ENCODE measurements at places on chromosomes 1 and 21.

DNA sequence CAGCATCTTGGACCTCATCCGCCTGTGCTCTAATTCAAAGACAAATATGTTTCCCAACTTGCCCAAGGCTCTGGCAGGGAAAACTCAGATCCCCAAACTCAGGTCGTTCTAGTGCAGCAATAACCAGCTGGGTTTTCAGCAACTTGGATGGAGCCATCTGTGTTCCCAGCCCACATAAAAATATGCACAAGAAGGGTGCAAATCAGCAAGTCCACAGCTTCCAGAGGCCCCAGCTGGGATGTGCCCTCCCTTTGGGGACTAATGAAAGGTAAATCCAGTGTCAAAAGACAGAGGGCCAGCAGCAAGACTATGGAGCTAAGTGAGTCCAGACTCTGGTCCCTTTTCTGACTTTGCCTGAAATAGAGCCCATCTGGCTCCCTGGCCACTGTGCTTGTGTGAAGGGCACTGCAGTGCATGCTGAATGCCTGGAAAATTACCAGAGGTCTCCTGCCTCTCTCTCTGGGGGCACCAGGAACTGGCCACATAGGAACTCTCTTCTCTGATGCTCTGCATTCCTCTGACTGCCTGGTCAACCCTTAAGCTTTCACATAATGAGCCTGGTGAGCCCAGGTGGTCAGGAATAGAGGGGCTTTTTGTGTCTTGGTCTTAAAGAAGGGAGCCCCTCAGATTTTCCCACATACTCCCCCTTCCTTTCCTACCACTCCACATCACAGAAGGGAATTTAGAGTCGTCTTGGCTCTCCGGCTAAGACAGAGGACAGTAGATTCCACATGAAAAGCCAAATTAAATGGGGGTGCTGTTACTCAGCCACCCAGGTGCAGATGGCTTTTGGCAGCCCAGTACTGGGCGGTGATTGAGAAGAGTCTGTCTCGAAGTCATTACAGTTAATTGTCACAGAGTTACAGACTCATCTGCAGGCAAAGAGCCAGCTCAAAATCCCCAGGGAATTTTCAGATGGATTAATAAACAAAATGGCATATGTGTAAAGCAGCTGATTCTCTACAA lies 88.1 kb upstream of the C1orf21 start:
- DNase-seq = no peak

DNA sequence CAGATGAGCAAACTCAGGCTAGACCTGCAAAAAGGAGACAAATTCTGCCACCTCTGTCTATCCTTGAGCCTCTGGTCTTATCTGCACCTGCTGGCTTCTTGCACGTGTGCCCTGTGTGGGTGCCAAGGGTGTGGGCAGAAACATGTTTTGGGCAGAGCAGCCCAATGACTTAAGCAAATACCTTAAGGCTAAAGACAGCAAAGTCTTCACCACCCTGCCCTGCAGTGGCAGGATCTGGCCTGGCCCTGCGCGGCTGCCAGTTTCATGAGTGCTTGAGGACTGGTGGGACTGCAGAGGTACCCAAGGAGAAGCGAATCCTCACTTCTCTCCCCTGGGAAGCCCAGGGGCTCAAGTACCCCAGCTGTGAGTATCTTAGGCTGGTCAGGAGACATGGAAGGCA lies 3.8 kb upstream of the SLC26A9 start:
- no peak for DNase-seq

GRCh38 chr1:93607814-93608186 lies 73.8 kb downstream of the BCAR3 start:
- no peak for DNase-seq

GRCh38 chr1:81158592-81158991 lies 642.1 kb upstream of the ADGRL2 start:
- DNase-seq = no peak

- DNase-seq = no peak
Observed at GRCh38 chr1:29696656-29697390, 460.5 kb downstream of the PTPRU start.

GRCh38 chr21:35333831-35334618 lies 284.9 kb upstream of the RUNX1 start:
- DNase-seq = no peak

DNA sequence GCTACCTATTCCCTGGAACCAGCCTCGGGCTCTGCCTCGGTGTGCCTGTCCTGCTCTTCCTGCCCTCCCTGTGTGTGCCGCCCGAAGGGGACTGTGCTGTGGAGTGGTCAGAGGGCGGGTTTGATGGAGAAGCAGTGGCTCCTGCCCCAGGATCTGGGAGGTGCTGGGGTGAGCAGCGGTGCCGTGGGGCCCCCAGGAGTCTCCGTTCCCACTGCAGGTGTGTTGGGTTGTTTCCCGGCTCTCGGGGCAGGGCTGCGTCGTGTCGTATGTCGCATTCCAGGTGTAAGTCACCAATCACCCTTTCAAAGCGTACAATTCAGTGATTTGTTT lies 32.6 kb upstream of the TTC34 start:
- DNase-seq = no peak

All from SJCRH30 (cell line).